ENCODE measurements at places on chromosomes 13 and 19.

GRCh38 chr13:73828811-73829210, 305.4 kb downstream of the KLF12 start:
- ATAC-seq, result no peak

- no peak for ATAC-seq
These were observed 123.8 kb upstream of the IRS2 start for GRCh38 chr13:109910194-109910593.

- no peak for ATAC-seq
These were observed 5.2 kb downstream of the AKT2 start for GRCh38 chr19:40279761-40280607.

DNA sequence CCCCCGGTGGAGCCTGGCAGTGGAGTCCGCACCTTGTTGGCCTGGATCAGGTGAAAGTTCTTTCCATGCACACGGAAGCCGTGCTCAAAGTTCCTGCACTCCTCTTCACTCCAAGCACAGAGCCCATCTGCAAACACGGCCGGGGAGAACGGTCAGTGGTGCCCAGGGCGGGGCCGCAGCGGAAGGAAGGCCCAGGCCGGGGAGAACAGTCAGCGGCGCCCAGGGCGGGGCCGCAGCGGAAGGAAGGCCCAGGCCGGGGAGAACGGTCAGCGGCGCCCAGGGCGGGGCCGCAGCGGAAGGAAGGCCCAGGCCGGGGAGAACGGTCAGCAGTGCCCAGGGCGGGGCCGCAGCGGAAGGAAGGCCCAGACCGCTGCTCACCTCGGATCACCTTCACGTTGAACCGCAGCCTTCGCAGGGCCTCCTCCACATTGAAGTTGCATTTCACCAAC, 20.6 kb upstream of the PLPP2 start:
- ATAC-seq, result peak; percentile 30

DNA sequence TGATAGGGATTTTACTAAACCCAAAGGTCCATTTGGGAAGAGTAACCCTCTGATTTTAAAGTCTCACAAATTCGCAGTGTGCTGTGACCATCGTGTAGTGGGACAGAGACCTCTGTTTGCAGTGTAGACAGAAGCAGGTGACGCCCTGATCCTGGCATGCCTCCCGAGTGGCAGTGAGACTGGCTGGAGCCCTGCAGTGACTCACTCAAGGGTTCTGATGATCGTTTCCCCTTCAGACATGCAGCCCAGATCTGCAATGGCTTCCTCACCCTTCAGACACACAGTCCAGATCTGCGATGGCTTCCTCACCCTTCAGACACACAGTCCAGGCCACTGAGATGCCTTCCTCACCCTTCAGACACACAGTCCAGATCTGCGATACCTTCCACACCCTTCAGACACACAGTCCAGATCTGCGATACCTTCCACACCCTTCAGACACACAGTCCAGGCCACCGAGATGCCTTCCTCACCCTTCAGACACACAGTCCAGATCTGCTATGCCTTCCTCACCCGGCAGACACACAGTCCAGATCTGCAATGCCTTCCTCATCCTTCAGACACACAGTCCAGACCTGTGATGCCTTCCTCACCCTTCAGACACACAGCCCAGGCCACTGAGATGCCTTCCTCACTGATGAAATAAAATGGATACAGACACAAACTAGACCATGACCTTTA, 125.2 kb downstream of the ATP11A start:
- ATAC-seq, result no peak

GRCh38 chr13:45490068-45490467, 25.3 kb downstream of the COG3 start:
- no peak for ATAC-seq

DNA sequence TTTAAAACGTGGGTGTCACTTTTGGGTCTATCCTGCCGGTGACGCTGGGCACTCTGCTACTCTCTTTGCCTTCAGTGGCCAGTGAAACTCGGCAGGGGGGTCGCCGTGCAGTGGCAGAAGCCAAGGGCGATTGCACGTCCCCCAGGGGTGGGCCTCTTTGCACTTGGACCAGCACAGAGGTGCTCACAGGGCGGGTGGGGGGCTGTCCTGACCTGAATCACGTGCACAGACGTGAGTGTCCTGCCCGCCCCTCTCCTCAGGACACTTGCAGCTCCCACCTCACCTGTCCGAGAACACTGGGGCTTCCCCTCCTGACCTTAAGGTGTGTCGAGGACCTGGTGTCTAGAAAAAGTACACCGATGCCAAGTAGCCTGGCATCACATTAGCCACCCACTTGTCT, 16.1 kb downstream of the COL4A1 start:
- no peak for ATAC-seq

DNA sequence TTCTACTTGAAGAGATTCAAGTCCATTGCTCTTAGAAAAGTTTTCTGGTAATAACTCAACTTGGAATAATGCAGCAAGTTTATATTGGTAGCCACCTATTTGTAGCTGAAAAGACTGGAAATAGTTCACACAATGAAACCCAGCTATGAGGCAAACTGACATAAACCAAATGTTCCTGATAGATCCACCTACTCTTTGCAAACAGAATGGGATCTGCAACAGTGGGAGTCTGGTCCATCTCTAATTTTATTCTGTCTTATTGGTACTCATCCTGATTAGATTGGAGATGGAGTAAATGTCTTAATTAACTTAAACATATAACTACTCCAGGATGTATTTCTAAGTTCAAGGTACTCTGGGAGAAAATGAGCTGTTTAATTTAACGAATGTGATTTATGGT, 438.0 kb downstream of the OLFM4 start:
- no peak for ATAC-seq

GRCh38 chr19:6271251-6271650, 8.5 kb downstream of the MLLT1 start:
- ATAC-seq, result no peak

Data from esophagus mucosa (tissue), 1 donor.